Stimulated activated CD8-positive, alpha-beta memory T cell treated with anti-CD3 and anti-CD28 coated beads, Interleukin-15, amount 100 ng/mL, for 48 hours (primary cell): ENCODE measurements at places on chromosomes 12 and 14.

DNA sequence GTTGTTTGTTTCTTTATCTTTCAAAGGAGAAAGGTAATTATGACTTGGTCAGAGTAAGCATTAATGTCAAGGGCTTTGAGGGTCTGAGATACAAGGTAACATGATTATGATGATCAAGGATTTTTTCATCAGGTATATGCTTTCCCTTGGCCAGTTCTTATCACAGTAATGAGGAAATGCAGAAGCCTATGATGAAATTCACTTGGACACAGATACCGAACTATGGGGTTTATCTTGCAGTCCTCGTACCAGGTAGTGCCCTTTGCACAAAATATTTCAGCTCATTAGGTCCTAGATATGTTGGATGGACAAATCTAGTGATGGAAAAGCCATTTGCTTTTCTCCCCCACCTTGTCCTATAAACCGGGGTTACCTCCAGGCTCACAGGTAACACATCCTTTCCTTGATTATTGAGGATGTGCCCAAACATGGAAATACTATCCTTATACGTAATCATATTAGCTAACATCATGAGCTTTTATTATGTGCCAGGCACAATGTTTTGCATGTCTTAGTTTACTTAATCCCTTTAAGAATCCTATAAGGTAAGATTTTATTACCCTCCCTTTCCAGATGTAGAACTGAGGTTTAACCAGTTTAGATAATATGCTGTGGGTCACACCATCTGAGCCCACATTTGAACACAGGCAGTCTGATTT, 7.0 kb upstream of the RASSF3 start:
- no peak for DNase-seq

- no peak for DNase-seq
Measured at GRCh38 chr14:87260460-87260859, 732.5 kb downstream of the GALC start.

DNA sequence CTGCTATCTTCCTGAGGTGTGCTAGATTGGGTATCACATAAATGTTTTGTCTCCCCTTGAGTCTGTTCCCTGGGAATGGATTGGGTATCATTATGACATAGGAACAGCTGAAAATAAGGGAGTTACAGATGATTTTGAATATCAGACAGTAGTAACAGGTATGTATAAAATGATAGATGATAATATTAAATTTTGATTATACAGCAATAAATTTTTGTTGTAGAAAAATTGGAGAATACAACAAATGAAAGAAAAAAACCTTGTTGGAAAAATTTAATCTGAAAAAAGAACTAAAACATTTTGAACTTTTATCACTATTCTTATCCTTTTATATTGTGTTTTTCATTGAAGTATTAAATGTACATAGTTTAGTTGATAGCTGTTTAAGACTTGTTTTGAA, 43.2 kb downstream of the FBXO34 start:
- no peak for DNase-seq

GRCh38 chr14:73225496-73225895, 11.8 kb upstream of the PAPLN start:
- DNase-seq: no peak

DNA sequence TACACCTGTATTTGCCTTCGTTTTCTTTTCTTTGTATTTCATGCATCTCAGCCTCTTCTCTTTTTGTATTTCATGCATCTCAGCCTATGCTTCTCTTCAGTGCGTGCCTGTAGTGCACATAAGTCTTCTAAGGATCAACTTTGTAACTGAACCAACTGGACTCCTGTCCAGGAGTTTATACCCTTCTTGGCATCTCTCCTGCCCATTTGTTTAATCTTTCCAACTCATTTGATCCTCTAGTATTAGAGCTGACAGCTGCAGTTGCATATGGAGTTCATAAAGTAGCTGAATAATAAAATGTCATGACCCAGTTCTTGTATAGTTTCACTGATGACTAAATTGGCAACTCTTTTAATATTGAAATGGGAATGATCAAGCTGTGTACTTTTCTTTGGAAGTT, 89.7 kb downstream of the FGD4 start:
- no peak for DNase-seq

DNA sequence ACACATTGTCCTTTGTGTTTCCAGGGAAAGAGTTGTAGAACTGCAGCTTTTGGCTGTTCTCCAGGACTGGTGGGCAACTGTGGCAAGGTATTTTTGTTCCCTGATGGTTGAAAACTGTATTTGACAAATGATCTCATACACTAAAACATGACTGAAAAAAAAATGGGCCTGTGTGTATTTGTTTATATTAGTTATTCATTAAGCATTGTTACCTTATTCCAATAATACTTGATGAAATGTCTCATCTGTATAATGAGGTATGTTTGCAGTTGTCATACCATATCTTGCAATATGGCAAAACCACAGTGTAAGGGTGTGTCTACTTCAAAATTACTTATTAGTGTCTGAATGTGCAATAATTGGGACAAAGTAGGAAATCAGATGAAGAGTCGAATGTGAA, 479.4 kb upstream of the NOVA1 start:
- no peak for DNase-seq

GRCh38 chr14:104732355-104732804, 8.4 kb downstream of the ADSS1 start:
- no peak for DNase-seq

- no peak for DNase-seq
Measured at GRCh38 chr12:63963868-63964267, 119.4 kb downstream of the SRGAP1 start.

DNA sequence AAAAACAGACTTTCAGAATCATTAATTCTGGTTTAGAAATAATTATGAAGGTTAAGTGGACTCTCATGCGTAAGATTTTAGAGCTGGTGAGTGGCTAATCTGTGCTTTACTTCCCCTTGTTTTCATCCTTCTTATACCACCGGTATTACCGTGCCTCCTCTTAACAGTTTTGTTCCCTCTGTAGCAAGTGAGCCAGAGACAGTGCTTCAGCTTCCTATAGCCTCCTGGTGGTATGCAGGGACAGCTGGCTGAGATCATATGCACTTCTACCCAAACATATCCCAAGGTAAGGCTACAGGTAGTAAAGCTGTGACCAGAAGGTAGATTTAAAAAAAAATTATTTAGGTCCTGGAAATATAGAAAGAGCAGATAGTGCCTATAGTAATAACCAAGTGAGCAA, 55.2 kb downstream of the PDE3A start:
- DNase-seq: no peak

DNA sequence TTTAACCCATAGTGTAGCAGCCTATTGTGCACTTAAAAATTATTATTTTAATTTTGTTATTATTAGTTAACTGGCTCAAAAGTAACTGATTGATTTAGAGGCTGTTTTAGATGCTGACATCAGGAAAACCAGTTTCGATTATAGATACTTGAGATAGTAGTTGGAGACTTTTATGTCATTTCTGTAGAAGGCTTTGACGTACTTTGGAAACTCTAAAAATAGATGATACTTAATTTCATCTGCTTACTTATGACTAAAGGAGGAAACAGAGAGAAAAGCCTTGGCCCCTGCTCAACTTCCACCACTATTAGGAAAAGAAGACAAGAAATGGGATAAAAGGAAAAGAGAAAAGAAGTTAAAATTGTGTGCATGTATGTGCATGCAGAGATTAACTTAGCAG, 219.3 kb upstream of the HMGA2 start:
- no peak for DNase-seq

DNA sequence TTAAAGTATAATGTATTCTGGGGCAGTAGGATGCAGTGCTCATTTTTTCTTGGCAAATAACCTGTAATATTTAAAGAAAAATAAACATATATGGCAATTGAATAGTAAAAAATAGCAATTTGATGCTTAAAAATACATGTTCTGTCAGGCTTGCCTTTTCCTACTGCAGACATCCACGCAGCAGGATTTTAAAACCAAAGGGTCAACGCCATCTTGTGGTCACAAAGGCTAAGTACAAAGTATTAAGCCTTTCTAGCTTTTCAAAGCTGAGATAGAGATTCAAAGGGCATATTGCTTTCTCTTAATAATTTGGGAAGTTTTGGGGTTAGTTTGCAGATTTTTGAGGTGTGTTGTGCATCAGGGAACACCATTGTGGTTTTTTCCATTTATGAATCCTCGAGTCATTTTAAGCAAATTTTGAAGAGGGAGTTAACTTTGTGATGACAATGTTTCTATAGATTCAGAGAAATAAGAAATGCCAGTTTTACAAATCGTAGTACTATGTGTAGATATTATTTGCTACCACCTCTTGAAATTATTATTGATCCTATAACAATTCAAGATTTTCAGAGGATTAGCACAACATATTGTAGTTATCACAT, 4.7 kb upstream of the CCER1 start:
- DNase-seq: no peak

DNA sequence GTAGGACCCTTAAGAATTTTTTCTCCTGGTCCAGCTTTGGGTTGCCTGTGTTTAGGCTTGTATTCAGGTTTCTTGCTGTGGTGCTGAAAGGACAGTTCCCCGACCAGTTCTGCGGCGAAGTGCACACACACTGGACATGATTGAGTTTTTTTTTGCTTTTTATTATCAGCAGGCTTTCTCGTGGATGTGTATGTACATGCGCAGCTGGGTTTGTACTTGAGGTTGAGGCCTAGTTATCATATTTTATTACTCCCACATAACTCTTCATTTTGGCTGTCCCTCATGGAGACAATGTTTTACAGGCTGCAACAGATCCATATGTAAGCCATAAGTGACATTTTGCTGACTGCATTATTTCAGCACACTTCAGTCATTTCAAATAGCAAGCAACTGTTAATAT, 2.5 kb downstream of the SCN8A start:
- no peak for DNase-seq

GRCh38 chr12:69996241-69996640, 171.2 kb downstream of the MYRFL start:
- no peak for DNase-seq

DNA sequence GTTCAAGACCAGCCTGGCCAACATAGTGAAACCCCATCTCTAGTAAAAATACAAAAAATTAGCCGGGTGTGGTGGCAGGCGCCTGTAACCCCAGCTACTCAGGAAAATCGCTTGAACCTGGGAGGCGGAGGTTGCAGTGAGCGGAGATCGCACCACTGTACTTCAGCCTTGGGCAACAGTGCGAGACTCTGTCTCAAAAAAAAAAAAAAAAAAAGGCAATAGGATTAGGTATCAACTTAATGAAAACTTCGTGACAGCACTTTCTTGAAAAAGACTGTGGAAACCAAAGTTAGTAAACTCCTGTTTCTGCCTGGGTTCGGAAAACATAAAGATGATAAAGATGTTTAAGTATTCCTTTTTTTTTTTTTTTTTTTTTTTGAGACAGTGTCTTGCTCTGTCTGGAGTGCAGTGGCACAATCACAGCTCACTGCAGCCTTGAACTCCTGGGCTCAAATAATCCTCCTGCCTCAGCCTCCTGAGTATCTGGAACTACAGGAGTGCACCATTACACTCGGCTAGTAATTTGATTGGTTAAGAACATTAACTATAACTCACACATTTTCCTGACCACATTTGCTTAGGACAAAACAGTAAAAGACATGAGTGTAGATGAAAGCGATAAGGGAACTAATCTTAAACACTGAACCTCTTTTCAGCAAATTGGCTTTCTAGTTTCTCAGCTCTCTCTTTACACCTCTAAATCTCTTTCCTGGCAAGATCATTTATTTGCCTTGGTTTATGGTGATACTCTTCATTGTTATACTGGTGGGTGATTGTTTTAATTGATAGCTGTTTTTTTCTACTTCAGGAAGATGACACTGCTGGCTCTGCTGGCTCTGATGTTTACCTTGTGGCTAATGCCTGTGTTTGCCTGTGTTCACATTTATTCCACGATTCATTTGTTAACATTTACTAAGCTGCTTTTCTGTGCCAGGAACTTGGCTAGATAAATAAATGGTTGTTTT, 15.8 kb downstream of the HIF1A start:
- no peak for DNase-seq

- no peak for DNase-seq
Measured at GRCh38 chr12:76785407-76785806, 21.5 kb downstream of the ZDHHC17 start.

- no peak for DNase-seq
Measured at GRCh38 chr12:123997033-123997822, 24.2 kb downstream of the ZNF664 start.

GRCh38 chr12:52356762-52357580, 10.3 kb downstream of the KRT85 start:
- no peak for DNase-seq
